ENCODE measurements at places on chromosomes 12 and 14. TPM values are rescaled to one million over a fixed set of nuclear protein-coding genes. Genes with fewer than 3 reads are reported as not detected.
A peak's percentile ranks its signal among the peaks of the same experiment; 100 is the strongest.

DNA sequence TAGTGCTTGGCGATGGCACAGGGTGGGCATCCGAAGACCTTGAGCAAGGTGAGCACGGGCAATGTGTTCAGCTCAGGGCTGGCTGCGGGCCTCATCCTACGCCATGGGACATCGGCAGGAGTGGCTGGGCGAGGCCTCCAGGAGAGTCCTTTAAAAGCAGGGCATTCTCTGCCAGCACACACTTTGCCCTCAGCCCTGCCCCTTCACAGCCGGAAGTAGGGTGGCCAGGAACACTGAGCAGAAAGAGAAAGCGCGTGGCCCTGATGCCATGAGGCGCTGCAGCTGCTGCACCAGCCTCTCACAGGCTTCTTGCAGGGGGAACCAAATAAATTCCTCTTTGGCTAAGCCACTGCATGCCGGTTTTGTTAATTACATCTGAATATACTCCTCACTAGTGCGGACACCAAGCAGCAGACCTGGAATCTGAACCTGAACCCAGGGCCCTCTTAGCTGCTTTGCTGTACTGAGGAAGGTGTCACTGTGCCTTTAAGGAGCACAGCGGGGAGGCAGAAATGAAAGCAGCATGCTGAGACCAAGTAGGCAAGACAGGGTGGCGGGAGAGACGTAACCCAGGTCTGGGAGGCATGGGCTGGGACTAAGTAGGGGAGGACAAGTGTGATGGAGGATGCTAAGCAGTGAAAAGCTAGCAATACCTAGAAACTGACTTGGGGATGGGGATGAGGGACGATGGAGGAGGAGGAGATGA is 155.2 kb downstream of the TTC7B start:
- no peak for DNase-seq
- no peak overlapping the region for H3K4me3 ChIP-seq
- peaks cover 32% of the 10 kb centered on the region for H3K4me1 ChIP-seq
- H3K27me3 ChIP-seq = no peaks in the 10 kb centered on the region

Gene PLXNC1
- total RNA-seq = 4.0 TPM

Gene SPIC
- total RNA-seq = 0.32 TPM

Gene RDH5
- 11.5 TPM for total RNA-seq

GRCh38 chr12:57342207-57342691 is 88.6 kb downstream of the R3HDM2 start:
- no peak overlapping the region for H3K4me3 ChIP-seq
- H3K36me3 ChIP-seq = peaks cover 5% of the 10 kb centered on the region
- peak overlapping the region; percentile 50 for H3K27ac ChIP-seq
- peaks cover 10% of the 10 kb centered on the region for H3K4me1 ChIP-seq
- no peak for DNase-seq
